Stimulated activated CD8-positive, alpha-beta memory T cell treated with anti-CD3 and anti-CD28 coated beads, Interleukin-4, amount 100 ng/mL, for 1 hour (primary cell): ENCODE measurements at places on chromosomes 5 and 9.

DNA sequence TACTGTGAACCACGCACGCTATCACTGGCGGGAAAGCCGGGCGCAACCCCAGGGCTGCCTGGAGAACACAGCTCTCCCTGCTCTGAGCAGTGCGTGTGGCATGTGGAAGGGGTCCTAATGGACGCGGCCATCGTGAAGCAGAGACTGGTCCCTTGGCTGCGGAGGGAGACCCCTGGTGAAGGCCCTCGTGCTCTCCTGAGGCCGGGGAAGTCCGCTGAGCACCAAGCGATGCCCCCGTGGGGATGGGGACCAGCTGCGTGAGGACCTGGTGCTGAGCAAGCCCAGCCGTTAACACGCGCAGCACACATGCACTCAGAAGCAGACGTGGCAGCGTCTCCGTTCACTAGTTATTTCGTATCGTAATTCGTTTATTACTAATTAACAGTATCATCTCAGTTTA lies 24.4 kb downstream of the SLC12A7 start:
- no peak for DNase-seq

DNA sequence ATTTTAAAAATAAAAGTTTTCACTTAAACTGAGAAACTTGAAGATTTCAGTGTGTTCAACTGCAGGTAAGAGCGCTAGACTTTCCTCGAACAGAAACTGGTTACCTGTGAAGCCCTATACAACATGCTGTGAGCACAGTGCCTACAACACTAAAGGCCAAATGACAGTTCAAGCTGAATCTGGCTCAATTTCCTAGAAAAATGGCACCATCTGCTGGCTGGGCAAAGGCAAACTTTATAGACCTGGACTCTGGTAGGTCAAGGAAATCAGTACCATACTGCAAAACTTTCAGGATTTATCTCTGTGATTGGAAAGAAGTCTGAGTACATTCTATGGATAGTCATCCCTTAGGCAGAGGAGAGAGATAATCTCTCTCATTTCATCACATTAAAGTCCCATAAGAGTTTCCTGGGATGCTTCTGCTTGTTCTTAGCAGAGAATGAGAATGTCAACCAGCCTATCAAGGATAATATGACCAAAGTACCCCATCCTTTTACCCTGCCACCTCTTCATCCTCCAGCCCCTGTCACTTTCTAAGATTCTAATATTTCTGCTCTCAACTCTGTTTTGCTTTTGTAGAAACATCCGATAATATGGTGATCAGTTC lies 31.8 kb upstream of the FOXB2 start:
- DNase-seq, result no peak

- no peak for DNase-seq
These were observed 57.3 kb upstream of the RICTOR start for GRCh38 chr5:39131210-39132127.

DNA sequence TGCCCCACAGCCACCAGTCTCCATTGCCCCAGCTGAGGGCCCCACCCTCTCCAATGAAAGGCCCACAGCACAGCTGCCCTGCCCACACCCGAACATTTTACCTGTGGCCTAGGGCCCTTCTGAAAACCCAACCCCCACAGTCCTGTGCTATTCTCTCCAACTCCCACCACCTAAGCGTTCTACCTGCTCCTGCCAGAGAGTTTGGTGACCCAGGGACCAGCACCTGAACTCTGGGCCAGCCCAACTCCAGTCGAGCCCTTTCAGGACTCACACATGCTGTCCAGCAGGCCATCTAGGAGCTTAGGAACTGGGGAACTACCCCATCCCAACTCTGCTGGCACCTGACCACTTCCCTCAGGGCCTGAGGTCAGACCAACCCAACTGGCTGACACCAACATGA lies 562.3 kb downstream of the DNAH5 start:
- DNase-seq, result no peak

GRCh38 chr5:87233143-87233542 lies 34.5 kb upstream of the RASA1 start:
- DNase-seq, result no peak

GRCh38 chr5:64110222-64110621 lies 55.4 kb upstream of the RNF180 start:
- no peak for DNase-seq

GRCh38 chr5:157750320-157750719 lies 6.8 kb downstream of the LSM11 start:
- DNase-seq, result no peak

DNA sequence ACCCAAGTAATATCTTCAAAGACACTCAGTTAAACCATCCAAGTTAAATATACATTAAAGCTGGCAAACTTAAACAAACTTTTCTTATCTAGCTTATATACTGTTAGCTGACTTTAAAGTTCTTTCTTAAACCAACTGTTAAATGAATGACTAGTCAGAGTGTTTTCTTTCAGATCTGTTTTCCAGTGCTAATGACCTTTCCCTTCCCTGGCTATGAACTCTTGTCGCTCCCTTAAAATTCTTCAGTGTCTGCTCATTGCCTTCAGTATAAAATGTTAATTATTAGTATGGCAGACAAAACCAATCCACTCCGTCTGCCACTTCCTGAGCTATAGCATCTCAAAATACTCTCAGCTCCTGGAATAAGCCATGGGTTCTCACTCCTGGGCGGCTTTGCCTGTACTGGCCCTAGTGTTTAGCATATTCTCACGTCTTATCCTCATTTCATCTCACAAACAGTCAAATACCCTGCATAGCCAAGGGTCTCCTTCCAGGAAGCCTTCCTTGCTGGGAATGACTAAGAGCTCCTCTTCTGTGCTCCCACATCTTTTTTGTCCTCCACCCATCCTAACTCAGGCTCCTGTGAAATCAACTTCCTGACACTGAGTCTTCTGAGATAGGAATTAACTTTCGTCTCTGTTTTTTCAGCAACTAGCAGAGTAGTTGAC lies 87.7 kb downstream of the VCAN start:
- DNase-seq, result no peak

DNA sequence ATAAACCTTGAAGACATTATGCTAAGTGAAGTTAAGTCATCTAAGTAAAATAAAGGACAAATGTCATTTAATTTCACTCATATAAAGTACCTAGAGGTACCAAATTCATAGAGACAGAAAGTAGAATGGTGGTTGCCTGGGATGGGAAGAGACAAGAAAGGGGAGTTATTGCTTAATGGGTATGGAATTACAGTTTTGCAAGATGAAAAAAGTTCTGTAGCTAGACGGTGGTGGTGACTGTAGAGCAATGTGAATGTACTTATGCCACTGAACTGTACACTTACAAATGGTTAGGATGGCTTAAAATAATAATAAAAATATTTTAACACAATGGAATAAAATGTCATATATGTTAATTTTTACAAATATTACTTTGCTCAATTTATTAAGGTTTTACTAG lies 128.0 kb downstream of the MPDZ start:
- no peak for DNase-seq

DNA sequence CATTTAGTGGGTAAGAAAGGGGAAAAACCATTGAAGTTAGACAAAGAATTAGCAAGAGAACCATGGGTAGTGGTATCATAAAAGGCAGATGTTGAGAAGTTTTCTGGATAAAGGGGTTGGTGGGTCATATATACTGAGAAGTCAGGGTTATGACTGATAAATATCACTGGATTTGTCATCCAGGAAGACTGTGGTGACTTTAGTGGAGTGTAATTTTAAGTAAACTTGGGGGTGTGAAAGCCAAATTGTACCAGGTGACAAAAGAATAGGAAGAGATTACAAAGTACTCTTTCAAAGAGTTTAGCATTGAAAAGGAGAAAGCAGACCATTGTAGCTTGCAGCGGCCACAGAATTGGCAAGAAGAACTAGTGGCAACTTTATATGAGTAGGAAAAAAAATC lies 315.2 kb upstream of the DMAC1 start:
- no peak for DNase-seq

DNA sequence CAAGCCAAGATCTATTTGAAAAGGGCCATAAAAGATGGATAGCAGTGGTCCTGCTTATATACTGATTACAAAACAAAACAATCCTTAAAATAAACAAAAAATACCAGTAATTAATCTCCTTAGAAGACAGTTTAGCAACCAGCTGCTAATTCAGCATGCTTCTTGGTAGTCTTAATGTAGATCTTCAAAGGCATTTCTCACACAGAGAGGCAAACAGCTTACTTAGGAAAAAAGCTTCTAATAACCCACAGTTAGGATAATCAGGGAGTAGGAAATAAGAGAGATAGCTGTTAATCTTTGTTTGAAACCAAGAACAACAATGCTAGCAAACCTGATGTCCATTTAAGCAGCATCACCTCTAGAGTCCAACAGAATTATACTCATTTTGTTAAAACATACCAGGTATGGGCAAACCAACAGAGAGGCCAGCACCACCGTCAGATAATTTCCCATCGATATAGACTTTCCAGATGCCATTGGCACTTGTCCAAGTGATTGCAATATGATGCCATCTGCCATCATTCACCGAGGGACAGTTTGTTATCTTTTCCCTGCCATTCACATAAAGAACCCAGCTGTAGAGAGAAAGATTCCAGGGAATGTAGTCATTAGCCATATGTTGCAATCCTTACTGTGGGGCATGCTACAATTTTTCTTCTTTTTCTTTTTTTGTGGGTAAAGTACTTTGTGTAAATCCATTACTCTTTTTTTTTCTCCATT lies 105.6 kb upstream of the TXNDC8 start:
- no peak for DNase-seq

DNA sequence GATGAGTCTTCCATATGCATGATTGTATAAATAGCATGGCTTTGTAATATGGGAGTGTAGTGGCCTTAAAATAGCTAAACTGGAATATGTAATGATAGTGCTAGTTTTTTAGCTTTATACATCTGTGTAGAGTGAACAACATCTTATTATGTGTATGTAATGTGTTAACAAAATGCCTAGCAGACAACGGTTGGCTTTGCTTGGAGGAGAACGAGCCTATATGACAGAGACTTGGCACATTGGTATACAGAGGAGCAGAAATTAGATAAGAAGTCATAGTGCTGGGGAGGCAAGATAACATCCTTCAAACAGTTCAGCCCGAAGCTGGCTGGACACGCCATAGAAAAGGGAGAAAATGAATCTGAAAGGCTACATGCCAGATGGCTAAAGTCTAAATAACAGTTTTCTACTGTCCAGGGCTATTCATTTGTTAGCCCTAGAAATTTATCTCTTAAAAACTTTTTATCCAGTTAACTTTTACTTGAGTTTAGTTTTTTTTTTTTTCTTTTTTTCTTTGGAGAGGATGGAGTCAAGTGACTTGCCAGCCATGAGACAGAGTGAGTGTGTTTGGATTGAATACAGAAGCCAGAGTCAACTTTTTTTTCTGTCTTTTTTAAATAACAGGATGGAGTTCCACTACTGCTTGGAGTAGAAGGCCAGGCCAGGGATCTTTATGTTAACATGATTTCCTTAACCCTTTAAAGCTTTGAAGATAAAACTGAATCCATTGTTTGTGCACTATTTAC lies 214.4 kb upstream of the ACTBL2 start:
- no peak for DNase-seq
